ENCODE measurements at places on chromosomes 6 and 20.
A peak's percentile ranks its signal among the peaks of the same experiment; 100 is the strongest.

- DNase-seq: no peak
Observed at GRCh38 chr6:17883665-17884497, 103.6 kb downstream of the KIF13A start.

DNA sequence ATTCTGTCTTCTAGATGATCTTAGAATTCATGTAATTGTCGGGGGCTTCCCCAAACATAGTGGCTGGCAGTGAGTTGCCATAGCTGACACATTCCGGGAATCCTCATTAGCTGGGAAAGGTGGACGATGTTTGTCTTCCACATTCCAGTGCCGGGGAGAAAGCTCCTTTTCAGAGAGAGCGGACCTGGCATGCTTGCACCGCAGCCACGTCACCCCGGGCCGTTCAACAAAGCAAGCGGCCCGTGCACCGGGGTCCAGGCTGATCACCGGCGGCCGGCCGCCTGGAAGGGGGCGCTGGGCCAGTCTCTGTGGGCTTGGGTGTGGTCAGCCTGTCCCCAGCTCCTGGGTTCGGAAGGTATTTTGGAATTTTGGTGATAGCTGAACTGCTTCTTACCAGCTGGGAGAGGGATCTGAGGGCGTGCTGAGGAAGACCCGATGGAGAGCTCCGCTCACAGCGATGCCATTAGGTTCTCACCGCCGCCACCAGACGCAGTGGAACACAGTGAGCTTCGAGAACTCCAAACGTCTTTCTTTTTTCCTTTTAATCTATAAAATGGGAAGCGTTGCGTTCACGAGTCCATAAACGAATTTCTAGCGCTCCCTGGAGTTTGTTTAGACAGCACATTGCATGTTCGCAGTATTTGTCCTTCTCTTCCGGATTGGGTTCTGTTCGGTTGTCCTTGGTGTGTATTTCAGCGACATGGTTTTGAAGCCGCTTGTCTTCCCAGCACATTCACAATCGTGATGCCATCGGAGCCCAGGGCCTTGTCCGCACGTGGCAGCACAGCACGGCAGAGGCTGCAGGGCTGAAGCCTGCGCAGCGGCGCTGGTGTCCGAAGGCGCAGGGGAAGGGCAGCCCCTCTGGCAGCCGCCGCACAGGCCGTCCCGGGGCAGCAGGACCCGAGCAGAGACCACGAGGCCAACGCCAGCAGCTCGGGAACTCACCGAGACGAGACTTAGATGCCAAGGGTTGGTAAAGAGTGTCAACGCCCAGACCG is 557.6 kb downstream of the QKI start:
- no peak for DNase-seq

- DNase-seq: no peak
Observed at GRCh38 chr6:23477586-23477985, 648.4 kb upstream of the NRSN1 start.

DNA sequence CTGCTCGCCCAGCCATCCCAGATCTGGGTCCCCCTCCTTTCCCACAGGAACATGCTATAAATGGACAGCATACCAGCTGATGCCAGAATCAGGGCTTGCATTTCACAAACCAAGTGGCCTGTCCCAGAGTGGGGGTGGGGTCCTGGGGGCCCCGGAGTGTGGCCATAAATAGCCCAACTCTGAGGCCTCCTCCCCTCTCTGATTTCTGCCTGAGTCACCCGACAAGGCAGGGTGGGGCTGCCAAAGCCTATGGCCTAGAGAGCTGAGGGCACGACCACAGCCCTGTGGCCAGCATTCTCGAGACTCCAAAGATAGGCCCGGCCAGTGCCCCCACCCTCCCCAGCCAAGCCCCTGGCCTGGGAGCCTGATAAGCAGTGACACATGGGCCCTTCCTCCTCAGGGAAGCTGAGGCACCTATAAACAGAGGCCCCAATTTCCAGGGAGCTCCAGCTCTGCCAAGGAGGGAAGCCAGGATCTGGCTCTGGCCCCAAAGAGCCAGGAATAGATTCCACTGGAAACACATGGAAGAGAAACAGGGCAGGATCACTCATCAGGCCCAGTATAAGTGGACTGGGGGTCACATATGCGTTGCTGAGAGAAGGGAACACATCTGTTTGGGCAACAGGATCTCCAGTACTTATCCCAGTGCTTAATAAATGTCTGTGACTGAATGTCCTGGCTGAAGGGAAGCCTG is 20.3 kb downstream of the SNTA1 start:
- no peak for DNase-seq

DNA sequence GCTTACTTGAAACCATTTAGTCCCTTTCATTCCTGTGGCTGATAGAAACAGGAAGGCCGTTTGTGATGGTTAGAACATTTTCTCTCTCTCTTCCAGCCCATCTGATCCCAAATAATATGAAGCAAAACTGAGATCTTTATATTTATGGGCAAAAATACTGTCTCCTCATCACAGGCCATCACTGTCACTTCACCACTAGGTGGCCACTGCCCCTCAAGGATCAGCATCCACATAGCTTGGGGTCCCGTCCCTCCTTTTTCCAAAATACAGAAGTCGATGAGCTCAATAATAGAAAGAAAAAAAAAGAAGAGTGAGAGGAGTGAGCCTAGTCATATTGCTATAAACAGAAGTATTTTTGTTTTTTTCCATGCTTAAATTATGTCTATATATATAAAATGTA is 46.4 kb upstream of the LAMP5 start:
- no peak for DNase-seq

DNA sequence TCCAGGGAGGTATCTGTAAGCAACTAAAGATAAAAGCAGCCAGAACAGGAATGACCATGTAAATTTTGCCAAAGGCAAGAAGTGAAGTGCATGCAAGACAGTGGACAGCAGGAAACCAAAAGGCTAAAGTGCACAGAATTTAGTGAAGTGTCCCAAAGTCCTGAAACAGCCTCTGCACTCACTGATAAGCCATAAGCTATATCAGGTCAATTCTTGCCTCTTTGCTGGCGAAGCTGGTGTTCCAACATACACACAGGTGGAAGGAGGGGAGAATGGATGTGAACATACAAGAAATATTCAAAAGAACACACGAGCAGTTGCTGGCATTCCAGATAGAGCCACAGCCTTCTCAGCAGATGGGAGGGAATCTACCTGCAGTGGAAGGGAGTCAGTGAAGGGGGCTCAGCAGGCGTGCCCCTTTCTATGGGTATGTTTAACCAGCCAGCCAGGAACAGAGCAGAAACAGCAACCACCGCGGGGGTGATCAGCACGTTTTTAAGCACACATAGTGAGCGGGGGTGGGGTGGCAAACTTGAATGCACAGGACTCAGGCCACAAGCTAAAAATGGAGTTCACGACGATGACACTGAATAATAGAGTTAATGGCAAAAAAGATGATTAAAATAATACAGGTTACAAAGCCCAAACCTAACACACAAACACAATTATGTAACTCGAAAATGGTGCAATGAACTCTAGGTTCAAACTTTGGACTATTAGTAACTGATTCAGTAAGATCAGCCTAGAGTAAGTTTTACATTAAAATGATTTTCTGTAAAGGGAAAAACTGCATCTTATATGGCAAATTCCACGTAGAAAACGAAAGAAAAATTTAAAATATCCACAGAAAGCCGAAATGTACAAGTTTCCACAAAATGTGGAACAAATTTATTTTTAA is 1.2 kb downstream of the ECI2 start:
- no peak for DNase-seq

GRCh38 chr6:36442671-36443470 is at the start of the genes KCTD20 and PXT1:
KCTD20 (plus strand) TSS chr6:36443000; CDS start chr6:36470098, 27,098 bp downstream.
PXT1 (minus strand) TSS chr6:36442854; CDS start chr6:36426082, 16,772 bp downstream.
- peak; percentile 66 for DNase-seq

GRCh38 chr20:24149175-24149574 is 160.6 kb upstream of the GGTLC1 start:
- no peak for DNase-seq

DNA sequence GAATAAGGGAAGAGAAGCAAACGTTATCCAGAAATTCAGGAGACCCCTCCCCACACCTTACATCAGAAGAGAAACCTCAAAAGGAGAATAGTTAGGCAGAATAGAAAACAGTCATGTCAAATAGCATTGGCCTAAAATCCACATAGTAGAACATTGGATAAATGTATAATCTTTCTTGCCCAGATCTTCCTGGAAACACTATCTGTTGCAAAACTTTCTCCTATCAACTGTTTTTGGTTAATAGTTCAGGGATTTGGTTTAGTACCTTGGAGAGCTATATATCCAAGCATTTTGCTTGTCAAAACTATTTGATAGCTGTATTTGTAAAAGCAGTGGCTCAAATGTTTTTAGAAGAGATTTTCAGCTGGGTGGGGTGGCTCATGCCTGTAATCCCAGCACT is 74.3 kb upstream of the PHACTR2 start:
- DNase-seq: no peak

DNA sequence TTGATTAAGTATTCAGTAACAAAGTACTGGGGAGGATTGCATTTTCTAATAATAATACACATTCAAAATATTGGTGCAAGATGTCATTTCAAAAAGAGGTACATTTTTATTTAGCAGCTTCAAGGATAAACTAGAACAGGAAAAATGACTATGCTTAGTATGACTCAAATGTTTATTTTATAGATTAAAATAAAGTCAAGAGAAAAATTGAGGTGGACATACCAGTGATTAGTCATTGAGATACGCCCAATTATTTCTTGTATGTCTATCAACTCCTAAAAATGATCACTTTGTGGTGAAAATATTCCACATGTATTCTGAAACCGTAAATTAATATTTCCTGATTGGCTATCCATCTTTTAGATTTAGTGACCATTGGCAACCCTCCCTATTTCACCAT is 96.7 kb downstream of the PHF3 start:
- DNase-seq: no peak

DNA sequence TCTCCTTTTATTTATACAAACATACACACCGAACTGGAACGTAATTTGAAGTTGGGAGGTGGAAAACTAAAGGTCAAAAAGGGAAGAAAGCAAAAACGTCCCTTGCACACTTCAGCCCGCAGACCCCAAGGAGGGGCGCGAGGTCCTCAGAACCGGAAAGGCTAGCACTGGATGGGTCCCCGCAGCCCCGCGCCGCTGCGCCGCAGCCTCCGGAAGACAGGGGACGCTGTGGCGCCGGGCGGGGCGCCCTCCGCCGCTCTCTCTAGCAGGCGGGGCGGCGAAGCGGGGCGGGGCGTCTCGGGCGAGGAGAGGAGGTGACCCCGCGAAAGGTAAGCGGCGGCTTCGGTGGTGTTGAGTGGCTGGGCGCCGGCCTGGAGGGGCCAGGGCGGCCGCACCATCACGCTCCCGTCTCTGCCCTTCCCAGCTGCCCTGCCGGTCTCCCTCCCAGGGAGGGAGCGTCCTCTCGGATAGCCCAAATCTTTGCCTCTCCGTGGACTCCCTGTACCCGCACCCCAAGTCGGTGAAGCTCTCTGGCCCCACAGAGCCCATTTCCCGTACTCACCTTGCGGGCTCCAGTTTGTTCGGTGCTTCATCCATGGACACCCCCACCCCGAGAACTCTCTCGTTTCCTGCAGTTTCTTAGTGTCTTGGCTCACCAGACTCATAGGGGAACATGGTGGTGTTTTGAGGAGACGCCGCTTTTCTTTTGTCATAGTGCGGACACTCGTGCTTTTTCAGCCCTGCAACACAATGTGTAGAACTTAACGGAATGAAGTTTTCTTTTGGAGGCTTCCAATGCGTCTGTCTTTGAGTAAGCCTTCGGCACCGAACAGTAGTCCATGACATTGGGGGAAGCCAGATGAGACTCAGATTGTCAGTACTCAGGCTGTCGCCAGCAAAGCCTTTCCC is at the start of gene SMIM8:
Gene SMIM8 (plus strand): TSS at position 285 of the 909 bp plus-strand sequence. CDS start 14,444 bp downstream, outside the sequence.
- DNase-seq: peak; percentile 54

GRCh38 chr6:137973201-137973600 is 106.1 kb downstream of the TNFAIP3 start:
- DNase-seq: no peak

- DNase-seq: no peak
Observed at GRCh38 chr6:37308069-37308815, 45.5 kb upstream of the RNF8 start.

DNA sequence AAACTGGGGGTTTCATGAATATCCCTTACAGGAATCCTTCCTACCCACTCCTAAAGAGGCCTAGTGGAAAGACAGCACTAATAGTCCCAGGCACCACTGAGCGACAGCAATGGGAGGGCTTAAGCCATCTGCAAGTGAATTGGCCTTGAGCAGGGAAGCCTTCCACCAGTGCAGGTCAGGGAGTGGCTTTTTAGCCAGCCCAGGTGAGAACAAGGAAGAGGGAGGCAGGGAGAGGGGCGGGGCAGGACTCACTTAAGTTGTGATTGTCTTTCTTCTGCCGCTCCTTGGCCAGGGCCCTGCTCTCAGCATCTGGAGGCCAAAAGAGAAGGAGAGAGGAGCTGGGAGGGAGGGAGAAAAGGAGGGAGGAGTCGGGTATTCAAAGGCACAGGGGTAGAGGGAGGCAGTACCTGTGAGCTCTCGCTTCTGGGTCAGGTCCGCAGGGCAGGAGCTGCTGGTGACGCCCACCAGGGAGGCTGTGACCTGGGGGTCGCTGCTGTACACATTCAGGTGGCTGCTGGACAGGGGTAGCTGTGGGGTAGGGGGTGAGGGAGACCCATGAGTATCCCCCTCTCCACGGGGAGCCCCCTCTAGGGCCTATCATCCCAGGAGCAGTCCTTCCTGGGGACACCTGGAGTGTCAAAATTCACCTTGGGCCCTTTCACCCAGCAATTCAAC is 47.8 kb downstream of the TFEB start:
- no peak for DNase-seq

GRCh38 chr6:65110031-65110430 is 597.0 kb downstream of the EYS start:
- no peak for DNase-seq

DNA sequence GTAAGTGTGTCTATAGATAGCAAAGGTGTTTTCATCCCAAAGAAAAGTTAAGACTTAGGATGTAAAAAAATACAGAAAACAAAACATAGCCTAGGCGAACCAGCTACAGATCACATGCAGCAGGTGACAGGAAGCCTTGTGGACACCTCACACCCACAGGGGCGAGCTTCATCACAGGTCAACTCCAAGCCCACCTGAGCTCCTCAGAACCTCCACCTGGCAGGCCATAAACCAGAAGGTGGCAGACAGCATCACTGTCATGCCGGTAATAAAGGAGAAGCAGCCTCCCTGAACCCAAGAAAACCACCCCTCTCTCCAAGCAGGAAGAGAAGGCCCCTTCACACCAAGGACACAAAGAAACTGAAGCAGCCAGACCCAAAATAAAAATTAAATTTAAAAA is 1.0 kb downstream of the RALGAPA2 start:
- DNase-seq: peak; percentile 3

GRCh38 chr6:91304521-91304920 is 717.6 kb upstream of the MAP3K7 start:
- DNase-seq: no peak

GRCh38 chr6:153044295-153044694 is 41.8 kb upstream of the MTRF1L start:
- no peak for DNase-seq

GRCh38 chr20:44367746-44368145 is 12.2 kb downstream of the HNF4A start:
- DNase-seq: no peak

- DNase-seq: no peak
Observed at GRCh38 chr6:35087361-35088280, 53.5 kb downstream of the TCP11 start.

DNA sequence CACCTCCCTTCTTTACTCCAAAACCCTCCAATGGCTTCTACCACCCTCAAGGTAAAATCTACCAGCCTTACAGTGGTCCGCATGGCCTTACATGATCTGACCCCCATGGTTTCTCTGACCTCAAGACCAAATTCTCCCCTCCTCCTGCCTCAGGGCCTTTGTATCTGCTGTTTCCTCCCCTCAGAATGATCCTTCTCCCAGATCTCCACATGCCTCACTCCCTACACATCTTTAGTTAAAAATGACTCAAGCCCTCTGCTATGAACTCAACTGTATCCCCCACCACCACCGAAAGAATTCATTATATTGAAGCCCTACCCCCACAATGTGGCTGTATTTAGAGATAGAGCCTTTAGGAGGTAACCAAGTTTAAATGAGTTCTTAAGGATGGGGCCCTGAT is 4.1 kb downstream of the SLC23A2 start:
- no peak for DNase-seq
